ENCODE measurements at places on chromosomes 2 and 18.
A peak's percentile ranks its signal among the peaks of the same experiment; 100 is the strongest.

DNA sequence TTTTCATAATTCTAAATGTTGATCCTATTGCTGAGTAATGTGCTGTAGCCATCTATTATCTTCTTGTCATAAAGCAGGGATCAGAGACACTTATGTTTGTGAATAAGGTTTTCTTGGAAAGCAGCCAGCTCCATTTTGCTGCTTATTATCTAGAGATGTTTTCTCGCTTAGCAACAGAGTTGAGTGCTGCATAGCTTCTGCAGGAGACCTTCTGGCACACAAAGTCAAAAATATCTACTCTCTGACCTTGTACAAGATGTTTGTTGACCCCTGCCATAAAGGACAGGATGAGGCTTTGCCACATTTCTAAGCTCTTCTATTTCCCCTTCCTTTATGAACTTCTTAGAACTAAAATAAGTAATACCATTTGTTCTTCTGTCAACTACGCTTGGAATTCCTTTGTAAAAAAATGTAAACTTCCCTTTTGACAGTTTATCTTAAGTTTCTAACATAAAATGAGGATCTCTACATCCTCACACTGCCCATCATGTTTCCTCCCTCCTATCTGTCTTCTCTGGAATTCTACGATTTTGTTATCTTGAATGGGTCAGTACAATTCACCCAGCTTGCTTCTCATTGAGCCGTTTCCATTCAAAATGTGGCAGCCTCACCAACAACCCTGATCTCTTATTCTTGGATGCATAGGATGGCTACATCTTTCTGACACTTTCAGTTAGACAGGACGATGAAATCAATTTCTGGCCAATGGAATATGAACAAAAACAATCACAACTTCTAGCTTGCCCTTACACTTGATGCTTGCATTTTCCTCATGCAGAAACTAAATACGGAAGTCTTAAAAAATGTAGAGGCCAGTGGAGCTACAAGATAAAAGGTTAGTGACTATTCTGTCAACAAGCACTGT, 1377.0 kb downstream of the SUCLG1 start:
- peak; percentile 65 for DNase-seq

GRCh38 chr18:58870130-58870529, 5.5 kb downstream of the ZNF532 start:
- no peak for DNase-seq

GRCh38 chr18:50982086-50982801, 14.4 kb downstream of the ELAC1 start:
- DNase-seq = no peak

GRCh38 chr2:39118786-39119499, 1.9 kb downstream of the SOS1 start:
- no peak for DNase-seq

DNA sequence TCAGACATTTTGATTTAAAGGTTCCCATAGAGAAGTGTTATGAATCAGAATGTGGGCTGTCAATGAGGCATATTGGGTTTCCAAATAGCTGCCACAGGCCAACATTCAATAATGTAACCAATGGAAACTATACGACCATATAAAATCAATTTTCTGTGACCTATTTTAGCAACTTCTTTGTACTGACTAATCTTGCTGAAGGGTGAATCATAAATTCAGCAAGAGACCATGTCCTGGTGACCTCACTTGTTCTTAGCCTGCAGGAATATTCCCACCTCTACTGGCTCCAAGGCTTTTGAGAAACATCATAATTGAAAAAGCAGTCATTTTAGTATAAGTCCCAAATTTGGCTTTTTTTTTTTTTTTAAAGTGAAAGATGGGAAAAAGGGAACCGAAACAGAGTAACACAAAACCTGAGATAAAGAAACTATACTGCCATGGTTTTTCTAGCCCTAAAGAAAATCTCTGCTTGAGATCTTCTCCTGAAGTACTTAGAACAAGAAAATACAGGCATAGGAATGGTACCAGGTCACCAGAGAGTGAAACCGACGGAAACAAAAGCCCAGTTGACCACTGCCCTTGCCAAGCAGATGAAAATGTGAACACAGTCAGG, 32.1 kb downstream of the PLEKHM3 start:
- DNase-seq = peak; percentile 40
